Stimulated activated CD4-positive, alpha-beta T cell treated with anti-CD3 and anti-CD28 coated beads, Interleukin-15, amount 100 ng/mL, for 1 hour (primary cell): ENCODE measurements at places on chromosomes 7 and 10.

DNA sequence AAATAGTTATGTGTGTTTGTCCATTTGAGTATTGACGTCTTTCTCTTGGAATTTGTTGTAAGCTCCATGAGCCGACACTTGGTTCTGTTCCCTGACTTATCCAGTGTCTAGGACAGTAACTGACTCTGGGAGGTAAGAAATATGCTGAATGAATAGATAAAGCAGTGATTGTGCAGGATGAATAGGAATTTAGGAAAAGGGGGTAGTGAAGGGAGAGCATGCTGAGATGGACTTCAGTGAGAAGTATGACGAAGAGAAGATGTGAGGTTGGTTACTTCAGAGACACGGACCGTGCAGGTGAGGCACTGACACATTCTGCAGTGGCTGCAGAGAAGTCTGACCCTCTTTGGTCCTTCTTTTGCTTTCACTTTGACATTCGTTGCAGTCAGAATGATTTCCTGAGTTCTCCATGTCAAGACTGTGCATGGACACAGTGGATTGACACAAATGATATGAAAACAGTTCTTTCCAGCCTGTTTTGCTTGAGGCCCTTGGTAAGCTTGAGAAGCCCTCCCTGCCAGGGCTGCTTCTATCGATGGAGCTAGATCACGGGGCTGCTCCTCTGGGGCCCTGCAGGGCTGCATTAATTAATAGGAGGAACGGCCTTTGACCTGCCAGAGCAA is 261.5 kb upstream of the SORCS1 start:
- no peak for DNase-seq

DNA sequence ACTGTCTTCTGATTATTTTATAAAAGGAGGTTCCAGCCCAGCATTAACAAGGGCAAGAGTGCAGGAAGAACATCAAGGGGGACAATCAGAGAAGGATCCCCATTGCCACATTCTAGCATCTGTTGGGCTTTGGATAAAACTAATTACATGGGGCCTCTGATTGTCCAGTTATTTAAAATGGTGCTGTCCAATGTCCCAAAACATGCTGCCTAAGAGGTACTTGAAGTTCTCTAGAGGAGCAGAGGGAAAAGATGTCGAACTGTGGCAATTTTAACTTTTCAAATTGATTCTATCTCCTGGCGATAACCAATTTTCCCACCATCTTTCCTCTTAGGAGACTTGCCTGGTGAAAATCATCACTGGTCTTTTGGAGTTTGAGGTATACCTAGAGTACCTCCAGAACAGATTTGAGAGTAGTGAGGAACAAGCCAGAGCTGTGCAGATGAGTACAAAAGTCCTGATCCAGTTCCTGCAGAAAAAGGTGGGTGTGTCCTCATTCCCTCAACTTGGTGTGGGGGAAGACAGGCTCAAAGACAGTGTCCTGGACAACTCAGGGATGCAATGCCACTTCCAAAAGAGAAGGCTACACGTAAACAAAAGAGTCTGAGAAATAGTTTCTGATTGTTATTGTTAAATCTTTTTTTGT is 2.3 kb downstream of the IL6 start:
- DNase-seq: no peak

- DNase-seq: no peak
Measured at GRCh38 chr10:116850058-116850611, 836 bp downstream of the ENO4 start.

DNA sequence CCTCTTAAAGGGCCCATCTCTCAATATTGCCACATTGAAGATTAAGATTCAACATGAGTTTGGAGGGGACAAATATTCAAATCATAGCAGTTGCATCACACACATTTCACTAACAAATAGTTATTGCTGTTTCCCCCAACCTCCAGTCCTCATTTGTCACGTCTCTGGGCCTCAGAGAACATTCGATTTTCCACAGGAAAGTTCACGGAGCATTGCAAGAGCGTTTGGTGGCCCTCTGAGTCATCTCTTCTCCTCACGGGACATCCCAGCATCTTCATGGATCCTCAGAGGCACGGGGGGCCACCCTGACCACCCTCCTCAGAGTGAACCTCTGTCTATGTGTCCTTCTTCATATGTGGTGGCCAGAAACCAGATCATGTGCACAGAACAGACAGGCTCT is 50.3 kb upstream of the CHST15 start:
- DNase-seq: no peak

- no peak for DNase-seq
Measured at GRCh38 chr10:49505076-49505475, 33.8 kb downstream of the ERCC6 start.

DNA sequence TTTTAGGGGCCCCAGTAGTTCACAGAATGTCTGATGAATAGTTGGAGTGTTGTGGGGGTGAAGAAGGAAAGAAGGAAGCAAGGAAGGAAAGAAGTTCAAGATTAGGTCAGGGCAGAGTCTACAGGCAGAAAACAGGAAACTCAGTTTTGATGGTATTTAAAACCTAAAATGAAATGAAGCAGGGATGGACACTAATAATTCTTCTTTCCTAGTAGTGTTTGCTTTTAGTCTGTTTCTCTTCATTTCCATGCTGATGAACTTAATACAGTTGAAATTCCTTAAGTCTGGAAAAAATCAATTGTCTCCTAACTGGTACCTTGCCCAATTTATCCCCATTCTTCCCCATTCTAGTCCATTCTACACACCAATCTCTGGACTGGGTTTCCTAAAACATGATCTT is 59.0 kb upstream of the GSAP start:
- DNase-seq: no peak

DNA sequence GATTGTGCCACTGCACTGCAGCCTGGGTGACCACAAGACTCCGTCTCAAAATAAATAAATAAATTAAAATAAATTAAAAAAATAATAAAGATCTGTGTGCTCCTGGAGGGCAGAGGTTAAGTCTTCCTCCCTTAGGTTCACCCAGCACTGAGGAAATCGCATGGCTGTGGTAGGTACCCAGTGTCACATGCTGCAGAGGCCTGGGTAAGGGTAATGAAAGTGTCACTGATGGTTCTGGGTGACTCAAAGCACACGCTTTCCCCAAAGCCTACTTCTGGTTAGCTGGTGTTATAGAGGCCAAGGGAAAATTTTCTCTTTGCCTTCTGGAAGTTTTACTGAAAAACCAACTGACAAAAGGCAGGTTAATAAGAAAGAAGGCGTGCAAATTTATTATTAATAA is 88.8 kb upstream of the ITGB1 start:
- DNase-seq: no peak

DNA sequence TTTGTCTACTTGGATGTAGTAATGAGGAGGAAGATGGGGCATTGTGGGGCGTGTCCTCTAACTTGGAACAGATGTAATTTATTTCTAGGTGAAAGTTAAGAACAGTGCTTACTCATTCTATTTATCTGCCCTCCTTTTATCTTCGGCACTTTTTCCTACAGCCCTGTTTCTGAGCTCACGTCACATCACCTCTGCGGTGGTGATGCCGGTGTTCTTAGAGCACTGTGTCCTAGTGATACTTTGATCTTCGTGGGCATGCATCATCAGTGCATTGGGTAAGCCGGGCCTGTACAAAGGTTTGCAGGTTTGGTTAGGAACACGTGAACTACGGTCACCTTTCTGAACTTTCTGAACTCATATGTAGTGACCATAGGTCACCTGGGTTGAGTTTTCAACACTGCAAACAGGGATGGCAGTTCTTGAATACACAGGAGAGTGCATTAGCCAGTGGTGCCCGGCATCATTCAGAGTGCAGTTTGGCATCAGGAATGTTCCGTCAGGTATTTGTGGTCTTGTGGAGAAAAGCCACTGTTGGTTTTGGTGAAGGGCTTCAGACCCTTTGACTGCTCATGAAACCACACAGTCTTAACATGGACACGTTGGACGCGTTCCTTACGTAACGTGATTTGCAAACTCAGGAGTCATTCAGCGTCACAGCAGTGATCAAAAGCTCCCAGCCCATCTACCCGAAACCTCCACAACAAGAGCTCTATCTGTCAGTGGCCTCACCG is 5.6 kb downstream of the POR start:
- DNase-seq: no peak

DNA sequence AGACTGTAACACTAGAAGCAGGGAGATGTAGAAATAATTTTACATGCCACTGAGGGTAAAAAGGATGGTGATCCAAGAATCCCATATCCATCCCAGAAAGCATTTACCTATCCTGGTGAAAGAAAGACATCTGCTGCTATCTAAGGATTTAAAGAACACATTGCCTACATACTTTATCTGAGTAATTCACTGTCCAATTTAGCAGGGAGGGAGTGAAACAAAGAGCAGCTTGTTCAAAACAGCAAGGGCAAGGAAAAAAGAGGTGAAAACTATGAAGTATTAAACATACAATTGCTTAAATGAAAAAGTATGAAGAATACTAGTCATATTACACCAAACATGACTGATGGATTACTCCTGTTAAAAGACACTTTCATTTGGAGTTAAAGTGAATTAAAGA is 206.2 kb downstream of the PPP1R9A start:
- no peak for DNase-seq

DNA sequence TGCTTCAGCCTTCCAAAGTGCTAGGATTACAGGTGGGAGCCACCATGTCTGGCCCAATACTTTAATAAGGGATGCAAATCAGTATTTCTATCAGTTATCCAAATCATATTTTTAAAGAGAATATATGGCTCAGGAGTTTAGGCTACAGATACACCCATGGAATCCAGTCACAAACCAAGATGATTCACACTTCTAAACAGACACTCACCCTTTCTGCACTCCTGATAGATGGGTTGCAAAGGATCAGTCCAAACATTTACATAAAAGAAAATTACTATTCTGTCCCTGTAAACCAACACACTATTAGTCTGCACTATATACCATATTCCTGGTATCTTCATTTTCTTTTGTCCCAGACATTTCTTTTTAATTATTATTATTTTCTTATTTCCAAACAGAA is 2.2 kb downstream of the MORN4 start:
- no peak for DNase-seq

- DNase-seq: no peak
Measured at GRCh38 chr10:114565066-114565465, 93.0 kb downstream of the ABLIM1 start.

DNA sequence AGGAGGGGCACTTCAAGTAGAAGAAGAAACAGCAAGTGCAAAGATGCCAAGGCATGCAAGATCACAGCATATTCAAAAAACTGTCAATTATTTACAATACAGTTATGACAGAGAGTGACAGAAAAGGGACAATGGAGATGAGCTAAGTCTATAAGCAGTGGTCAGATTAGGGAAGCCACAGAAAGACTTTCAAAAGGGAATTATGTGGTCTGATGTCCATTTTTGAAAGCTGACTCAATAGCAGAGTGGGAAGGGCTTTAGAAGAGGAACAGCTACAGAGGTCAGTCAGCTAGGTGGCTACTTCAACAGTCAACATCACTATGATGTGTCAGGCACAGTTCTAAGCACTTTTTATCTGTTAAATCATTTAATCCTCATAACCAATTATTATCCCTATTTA is 45.2 kb upstream of the SPOCK2 start:
- no peak for DNase-seq

DNA sequence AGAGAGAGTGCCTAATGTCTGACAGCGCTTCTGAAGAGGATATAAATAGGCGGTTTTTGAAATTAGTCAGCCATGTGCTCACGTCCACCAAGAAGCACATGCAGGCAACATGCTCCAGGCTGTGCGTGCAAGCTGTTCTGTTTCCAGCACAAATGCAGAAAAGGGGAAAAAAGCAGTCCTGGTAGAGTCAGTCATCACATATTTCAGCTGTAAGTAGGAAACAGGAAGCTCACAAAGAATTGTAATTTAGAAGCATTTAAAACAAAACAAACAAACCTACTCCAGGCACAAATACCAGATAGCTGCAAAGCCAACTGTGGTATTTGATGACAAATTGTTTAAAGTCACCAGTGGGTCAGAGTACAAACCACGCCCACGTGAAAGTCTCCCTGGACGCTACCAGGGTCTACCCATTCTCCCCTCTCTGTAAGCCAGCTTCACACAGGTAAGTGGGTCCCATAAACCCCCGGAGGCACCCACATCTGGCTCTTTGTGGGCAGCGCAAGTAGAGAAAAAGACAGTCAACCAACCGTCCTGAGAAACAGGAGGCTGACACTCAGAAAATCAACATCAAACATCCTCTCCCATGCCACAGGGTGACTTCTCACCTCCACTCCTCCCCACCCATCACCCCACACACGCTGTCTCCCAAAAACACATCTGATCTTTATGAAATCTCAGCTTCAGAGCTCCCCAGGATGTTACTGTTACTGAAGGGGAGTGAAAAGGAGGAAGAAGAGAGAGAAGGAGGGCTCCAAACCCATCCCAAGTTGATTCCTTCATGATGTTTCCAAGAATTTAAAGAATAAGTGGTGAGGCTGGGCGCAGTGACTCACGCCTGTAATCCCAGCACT is 186.4 kb downstream of the FAM107B start:
- no peak for DNase-seq

- DNase-seq: no peak
Measured at GRCh38 chr10:72013202-72013945, 49.2 kb downstream of the CHST3 start.

- no peak for DNase-seq
Measured at GRCh38 chr10:122838880-122839279, 6.8 kb downstream of the CUZD1 start.

GRCh38 chr7:94803821-94804220 is 103.6 kb upstream of the PPP1R9A start:
- DNase-seq: no peak

GRCh38 chr7:127909424-127910152 is 121.6 kb downstream of the LRRC4 start:
- no peak for DNase-seq

GRCh38 chr10:130455791-130456190 is 319.6 kb downstream of the GLRX3 start:
- DNase-seq: no peak

- no peak for DNase-seq
Measured at GRCh38 chr7:46198701-46199100, 277.6 kb upstream of the IGFBP3 start.

- DNase-seq: no peak
Measured at GRCh38 chr10:96752375-96752774, 32.1 kb upstream of the PIK3AP1 start.

DNA sequence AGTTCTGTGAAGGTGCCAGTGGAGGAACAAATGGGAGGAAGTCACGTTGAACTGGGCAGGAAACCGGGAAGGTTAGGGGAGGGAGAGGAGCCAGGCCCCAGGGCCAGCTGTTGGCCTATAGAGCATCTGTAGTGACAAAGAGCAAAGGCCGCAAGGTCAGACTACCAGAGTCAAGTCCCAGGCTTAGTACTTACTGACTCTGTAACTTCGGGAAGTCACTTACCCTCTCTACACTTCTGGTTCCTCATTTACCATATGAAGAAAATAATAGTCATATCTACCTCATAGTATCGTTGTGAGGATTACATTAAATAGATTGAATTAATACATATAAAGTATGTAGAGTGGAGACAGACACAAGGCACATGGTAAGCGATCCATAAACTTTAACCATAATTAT is 101.8 kb upstream of the FZD1 start:
- DNase-seq: no peak

- DNase-seq: no peak
Measured at GRCh38 chr7:116687801-116688201, 15.8 kb downstream of the MET start.

DNA sequence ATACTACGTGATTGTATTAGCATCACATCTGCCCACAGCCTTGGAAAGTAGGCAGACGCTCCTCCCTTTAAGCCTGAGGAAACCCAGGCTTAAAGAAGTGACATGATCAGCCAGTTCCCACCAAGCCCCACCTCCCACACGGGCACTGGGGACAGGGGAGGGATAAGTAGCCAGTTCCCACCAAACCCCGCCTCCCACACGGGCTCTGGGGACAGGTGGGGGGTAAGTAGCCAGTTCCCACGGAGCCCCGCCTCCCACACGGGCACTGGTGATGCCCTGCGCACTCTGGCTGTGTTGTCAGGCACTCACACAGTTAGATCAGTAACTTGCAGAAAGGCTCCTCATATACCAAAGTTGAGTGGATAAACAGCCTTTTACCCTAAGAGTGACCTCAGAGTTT is 606.8 kb downstream of the PTPRN2 start:
- no peak for DNase-seq
